AG08396 (cell line): ENCODE measurements at places on chromosomes 7 and 10.
A peak's percentile ranks its signal among the peaks of the same experiment; 100 is the strongest.

GRCh38 chr10:114048472-114048871, 4.8 kb downstream of the ADRB1 start:
- DNase-seq, result no peak

GRCh38 chr7:124692425-124692824, 73.2 kb downstream of the GPR37 start:
- DNase-seq, result no peak

GRCh38 chr7:149690688-149691446, 82.5 kb downstream of the ZNF467 start:
- DNase-seq, result peak; percentile 48

DNA sequence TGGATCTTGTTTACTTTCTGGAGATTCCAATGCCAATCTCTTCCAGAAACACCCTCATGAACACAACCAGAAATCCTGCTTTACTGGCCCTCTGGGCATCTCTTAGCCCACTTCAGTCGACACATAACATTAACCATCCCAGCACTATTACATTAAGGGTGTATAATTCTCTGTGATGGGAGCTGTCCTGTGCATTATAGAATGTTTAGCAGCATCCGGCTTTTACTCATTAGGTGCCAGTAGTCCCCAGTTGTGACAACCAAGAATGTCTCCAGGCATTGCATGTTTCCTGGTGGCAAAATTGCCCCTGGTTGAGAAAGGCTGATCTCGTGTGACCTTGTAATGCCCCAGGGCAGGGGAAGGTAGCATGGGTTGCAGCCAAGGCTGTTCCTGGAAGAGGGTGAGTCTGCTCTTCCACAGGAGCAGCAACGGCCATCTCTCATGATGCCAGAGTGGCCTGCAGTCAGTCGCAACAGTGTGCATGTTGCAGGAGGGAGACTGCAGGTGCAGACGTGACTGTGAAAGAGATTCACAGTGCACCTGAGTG, 2.6 kb upstream of the DDC start:
- no peak for DNase-seq
